ENCODE measurements at places on chromosomes 2 and 18. TPM values are rescaled to one million over a fixed set of nuclear protein-coding genes. Genes with fewer than 3 reads are reported as not detected.

Gene CRACDL
- total RNA-seq: 0.32 TPM

Gene CDH19
- 1.3 TPM for total RNA-seq

Gene RBM43
- total RNA-seq: 3.8 TPM

Gene PDCD1
- total RNA-seq: not detected

Gene KHK
- total RNA-seq: 6.9 TPM

Gene TXNDC2
- 0.12 TPM for total RNA-seq

Gene AKAIN1
- not detected for total RNA-seq

Gene RAB12
- total RNA-seq: 30.3 TPM

Gene CYP26B1
- total RNA-seq: 14.5 TPM

Gene REG3A
- not detected for total RNA-seq

Gene C2orf78
- not detected for total RNA-seq

Gene GPR75
- 1.6 TPM for total RNA-seq

Gene CDH20
- not detected for total RNA-seq

Gene WDR75
- total RNA-seq: 23.9 TPM

Gene HSPE1
- 543 TPM for total RNA-seq

Gene HIBCH
- total RNA-seq: 16.1 TPM

Gene HOXD11
- 7.8 TPM for total RNA-seq

Gene ZBTB7C
- total RNA-seq: 0.05 TPM

Gene OBSL1
- total RNA-seq: 24.0 TPM

Gene GALNT13
- total RNA-seq: 10.0 TPM

Gene CCDC68
- 3.4 TPM for total RNA-seq

Gene TGFA
- 8.7 TPM for total RNA-seq

Gene UPP2
- total RNA-seq: not detected

Gene KCNG2
- not detected for total RNA-seq

Gene UGT1A8
- not detected for total RNA-seq

Gene PREPL
- 11.9 TPM for total RNA-seq

Gene AFG3L2
- 37.8 TPM for total RNA-seq

Gene MC5R
- not detected for total RNA-seq

Gene WNT10A
- total RNA-seq: not detected

Gene TEX44
- total RNA-seq: not detected

Gene ALLC
- not detected for total RNA-seq

Gene SP9
- total RNA-seq: 3.7 TPM

Gene PLCL1
- not detected for total RNA-seq

Gene LRPPRC
- 103 TPM for total RNA-seq

Gene ZNF516
- total RNA-seq: 2.6 TPM

Gene ATP6V1B1
- 0.32 TPM for total RNA-seq

Gene ANKRD44
- 2.5 TPM for total RNA-seq

Gene BOLL
- not detected for total RNA-seq

Gene LONRF2
- total RNA-seq: 3.3 TPM

Gene STAT4
- 3.4 TPM for total RNA-seq

Gene CCDC121
- total RNA-seq: 2.4 TPM

Gene SOX11
- total RNA-seq: not detected

Data from A549 treated with RU486 at 1 μM for 4 hours (cell line).